ENCODE measurements at places on chromosomes 7 and 10.

GRCh38 chr10:132170561-132171361 lies 16.0 kb upstream of the DPYSL4 start:
- DNase-seq: no peak

DNA sequence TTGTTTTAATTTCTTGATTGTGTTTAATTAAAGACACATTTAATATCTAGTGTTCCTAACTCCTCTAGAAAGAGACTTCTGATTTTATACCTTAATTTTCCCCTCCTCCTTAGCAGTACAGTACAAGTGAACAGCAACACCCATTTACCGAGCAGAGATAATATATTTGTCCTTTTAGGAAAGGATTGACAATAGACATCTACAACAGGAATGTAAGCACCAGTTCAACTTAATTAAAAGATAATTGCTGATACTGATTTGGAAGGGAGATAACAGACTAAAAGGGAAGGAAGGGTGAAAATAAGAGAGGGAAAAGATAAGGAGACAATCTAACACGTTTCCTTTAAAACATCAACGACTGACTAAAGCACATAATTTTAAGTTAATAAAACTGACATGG lies 119.3 kb downstream of the SRPK2 start:
- DNase-seq: no peak

GRCh38 chr10:99531026-99531695 lies 1.6 kb upstream of the NKX2-3 start:
- no peak for DNase-seq

- no peak for DNase-seq
Measured at GRCh38 chr10:77071001-77071511, 566.6 kb downstream of the KCNMA1 start.

DNA sequence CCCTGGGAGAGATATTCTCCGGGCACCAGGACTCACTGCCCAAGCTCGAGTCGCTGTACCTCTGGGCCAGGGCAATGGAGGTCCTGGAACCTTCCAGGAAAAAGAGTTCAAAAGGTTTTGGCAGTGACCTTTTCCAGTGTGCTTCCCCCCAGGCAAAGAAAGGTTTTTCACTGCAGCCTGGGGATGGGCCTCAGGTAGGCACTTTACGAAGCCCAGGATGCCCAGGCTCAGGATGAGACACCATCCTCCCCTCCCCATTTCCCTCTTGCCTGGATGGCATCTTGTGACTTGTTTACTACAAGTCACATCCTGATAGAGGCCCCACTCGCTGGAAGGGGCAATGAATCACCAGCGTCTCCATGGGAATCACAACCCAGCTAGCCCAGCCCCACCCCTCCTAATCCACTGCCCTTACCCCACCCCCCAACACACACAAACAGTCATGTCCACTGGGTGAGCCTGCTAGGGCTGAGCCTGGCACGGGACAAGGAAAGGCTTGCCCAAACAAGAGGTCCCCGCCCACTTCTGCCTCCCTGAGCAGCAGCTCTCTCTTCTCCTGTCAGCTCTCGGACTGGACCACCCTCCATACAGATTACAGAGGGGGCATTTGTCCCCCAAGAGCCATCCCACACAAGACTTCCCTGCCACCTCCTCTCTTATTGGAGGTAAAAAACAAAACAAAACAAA lies 93.8 kb upstream of the SMNDC1 start:
- no peak for DNase-seq

GRCh38 chr10:132320654-132321469 lies 11.1 kb upstream of the LRRC27 start:
- no peak for DNase-seq

GRCh38 chr10:48658243-48658974 lies 26.3 kb upstream of the WDFY4 start:
- DNase-seq: no peak

DNA sequence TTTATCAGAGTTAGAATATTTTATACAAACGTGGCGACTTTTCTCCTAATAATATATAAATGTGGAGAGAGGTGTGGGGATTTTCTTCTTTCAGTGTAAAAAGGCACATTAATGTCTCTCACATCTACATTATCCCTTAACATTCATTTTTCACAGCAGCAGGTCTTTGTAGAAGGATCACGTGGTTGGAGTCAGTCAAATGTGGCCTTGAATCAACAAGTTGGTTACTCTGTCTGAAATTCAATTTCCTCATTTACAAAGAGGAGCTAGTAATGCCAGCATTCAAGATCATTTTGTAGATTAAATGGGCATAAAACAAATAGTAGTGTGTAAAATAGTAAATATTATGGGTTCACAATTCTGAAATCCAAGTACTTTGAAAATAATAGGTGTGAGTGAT lies 183.1 kb upstream of the SEMA3E start:
- DNase-seq: no peak

GRCh38 chr10:71598621-71599055 lies 120.9 kb downstream of the C10orf105 start:
- peak; percentile 85 for DNase-seq

- no peak for DNase-seq
Measured at GRCh38 chr10:131843881-131844284, 56.9 kb upstream of the PPP2R2D start.

DNA sequence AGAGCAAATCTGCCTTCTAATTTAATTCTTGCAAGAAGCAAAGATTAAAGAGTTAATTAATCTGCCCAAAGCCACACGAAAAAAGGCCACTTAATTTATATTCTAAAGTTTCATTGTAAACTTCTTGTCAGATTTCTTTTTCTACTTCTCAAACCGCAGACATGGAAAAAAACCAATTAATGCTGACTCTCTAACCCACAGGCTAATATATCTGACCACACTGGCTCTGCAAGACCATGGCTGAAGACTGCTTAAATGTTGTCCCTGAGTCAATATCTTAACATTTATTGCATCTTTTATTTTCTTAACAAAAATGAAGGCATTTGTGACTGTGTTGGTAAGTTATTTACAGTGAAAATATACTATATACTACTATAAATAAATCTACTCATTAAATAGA lies 234.0 kb upstream of the SP8 start:
- no peak for DNase-seq

- no peak for DNase-seq
Measured at GRCh38 chr7:152871678-152872060, 112.1 kb downstream of the ACTR3B start.

GRCh38 chr7:149459201-149459539 lies 1.7 kb downstream of the ZNF777 start:
- no peak for DNase-seq

DNA sequence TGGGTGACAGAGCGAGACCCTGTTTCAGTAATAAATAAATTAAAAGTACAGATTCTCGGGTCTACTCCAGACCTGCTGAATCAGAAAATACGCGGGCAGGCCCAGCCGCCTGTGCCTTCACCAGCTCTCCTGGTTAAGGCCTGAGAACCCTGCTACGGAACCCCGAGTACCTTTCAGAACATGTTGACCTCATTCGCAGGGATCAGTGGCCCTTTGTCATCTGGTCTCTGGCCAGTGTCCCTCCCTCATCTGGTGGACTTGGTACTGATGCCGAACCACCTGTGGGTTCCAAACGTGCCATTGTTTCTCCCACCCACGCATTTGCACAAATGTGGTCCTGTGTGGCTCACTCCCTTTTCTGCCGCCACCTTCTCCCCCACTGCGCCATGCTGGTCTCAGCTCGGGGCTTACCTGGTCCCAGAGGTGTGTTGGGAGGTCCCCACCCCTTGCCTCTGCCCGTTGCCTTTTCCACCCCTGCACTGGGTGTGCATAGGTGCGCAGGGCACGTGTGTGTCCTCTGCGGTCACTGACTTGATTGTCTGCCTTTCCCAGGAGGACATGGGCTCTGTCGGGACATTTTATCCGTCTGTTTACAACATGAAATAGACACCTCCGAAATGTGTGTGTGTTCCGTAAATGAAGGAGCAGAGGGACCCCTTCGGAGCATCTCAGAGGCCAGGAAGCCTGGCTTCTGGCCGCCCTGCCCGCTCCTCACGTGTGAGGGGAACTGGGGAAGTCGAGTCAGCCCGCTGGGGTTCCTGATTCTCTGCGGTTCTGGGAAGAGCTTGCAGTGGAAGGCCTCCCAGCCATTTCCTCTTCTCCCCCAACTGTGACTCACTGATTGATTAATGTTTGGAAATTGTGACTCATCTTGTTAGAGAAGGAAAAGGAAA lies 135.2 kb downstream of the CUX1 start:
- DNase-seq: no peak

DNA sequence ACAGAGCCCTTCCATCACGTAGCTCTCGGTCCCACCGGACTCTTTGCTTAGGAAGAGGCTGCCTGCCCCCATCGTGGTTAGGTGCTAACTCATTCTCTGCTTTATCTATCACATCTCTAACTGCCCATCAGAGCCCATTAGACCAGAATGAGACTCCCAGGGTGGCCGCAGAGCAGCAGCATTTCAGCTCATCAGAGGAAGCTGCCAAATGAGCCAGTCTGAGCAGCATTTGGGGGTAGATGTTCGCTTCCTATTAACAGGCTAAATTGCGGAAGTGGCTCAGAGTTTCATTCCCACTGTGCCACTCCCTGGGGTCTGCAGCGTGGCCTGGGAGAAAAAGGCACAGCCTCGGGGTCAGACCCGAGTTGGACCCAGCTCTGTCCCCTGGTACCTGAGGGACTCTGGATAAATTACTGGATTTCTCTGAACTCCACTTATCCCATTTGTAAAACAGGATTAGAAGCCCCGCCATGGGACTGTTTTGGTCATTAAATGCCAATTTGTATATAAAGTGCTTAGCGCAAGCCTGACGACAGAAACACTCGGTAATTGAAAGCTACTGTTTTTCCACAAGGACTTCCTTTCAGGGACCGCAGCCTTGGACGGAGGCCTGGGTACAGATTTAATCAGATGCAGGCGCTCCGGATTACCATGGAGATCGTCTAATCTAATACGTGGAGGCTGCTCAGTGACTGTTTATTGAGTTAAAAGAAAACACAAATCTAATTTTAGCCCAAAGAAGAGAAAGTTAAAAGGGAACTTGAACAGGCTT lies 73.8 kb upstream of the PRLHR start:
- DNase-seq: peak; percentile 43

- DNase-seq: no peak
Measured at GRCh38 chr7:43119371-43120075, 7.1 kb downstream of the HECW1 start.

DNA sequence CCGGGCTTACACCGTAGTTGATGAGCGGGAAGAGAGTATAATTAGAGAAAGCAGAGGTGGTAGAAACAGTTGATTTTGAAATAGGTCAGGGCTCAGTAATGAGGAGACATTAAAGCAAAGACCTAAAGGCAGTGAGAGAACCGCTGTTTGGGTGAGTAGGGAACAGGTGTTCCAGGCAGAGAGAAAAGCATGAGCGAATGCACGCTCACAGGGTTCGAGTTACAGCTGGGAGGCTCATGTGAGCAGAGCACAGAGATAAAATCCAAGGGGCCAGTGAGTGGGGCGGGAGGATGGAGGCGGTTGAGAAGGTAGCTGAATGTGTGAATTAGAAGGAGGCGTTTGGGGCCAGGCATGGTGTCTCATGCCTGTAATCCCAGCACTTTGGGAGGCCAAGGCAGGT lies 39.9 kb downstream of the APBB1IP start:
- no peak for DNase-seq

- no peak for DNase-seq
Measured at GRCh38 chr10:119667562-119668328, 16.6 kb downstream of the BAG3 start.

- no peak for DNase-seq
Measured at GRCh38 chr10:1540144-1540543, 197.2 kb downstream of the ADARB2 start.

DNA sequence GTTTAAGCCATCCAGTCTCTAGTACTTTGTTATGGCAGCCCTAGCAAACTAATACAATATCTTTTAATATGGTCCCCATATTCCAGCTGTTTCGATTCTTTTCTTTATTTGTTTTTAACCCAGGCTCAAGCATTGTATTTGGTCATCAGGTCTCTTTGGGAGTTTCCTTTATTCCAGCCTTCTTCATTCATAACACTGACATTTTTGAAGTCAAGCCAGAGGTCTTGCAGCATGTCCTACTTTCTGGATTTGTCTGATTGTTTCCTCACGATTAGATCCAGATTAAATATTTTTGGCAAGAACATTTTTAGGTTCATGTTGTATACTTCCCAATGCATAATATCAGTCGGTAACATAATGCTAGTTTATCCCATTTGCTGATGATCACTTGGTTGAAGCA lies 11.8 kb downstream of the SLC25A13 start:
- no peak for DNase-seq

GRCh38 chr7:127658970-127659630 lies 7.1 kb downstream of the SND1 start:
- no peak for DNase-seq

DNA sequence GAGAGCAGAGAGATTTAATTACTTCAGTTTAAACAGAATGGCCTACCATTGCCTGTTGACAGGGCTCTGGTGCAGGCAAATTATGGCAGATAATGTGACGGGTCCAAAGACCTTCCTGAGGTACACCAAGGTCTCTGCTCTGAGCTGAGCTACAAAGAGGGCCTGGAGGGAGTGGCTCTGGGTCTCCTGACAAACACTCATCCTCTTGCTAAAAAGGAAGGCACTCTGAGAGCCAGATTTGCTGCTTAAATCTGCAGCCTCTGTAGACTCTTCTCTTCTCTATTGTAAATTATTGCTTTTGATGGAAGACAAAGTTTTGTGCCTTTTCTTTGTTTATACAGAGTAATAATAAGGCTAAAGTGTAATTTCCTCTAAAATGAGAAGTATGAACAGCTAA lies 529.5 kb upstream of the FZD8 start:
- no peak for DNase-seq

GRCh38 chr7:24979863-24980533 lies at the start of gene OSBPL3:
OSBPL3 (minus strand) TSS chr7:24980178; CDS start chr7:24892472, 87,706 bp downstream.
- peak; percentile 96 for DNase-seq

DNA sequence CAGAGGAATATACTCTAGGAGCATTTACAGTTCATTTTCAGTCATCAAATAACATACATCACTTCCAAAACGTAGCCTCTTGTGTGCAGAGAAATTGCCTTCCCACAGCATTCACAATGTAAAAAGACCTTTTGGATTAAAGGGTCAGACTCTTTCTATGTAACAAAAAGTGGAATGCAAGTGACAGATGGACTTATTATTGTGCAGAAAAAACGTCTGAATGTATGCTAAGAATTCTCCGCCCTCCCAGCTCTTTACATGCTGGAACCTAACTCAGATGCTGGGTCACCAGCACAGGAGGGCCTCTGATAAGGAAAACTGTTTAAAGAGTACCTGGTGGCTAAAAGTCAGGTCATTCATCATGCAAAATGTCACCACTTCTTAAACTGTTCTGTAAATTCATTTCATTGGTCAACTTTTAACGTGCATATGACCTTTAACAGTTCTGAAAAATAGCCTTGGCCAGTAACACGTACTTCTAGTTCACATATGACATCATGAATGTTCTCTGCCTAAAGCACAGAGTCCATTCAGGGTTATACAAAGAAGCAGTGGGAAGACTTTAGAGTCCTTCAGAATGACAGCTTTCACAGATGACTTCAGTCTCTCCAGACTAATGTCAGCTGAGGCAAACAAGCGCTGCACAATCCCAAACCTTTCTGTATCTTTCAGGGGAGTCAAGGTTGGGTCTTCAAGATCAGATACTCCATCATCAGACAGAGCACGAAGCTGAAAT lies 58.6 kb downstream of the GSDME start:
- DNase-seq: no peak

- no peak for DNase-seq
Measured at GRCh38 chr10:72567421-72567820, 58.5 kb downstream of the MICU1 start.

- no peak for DNase-seq
Measured at GRCh38 chr7:77855371-77856083, 57.0 kb downstream of the PHTF2 start.
